ENCODE measurements at places on chromosomes 7 and 10.

DNA sequence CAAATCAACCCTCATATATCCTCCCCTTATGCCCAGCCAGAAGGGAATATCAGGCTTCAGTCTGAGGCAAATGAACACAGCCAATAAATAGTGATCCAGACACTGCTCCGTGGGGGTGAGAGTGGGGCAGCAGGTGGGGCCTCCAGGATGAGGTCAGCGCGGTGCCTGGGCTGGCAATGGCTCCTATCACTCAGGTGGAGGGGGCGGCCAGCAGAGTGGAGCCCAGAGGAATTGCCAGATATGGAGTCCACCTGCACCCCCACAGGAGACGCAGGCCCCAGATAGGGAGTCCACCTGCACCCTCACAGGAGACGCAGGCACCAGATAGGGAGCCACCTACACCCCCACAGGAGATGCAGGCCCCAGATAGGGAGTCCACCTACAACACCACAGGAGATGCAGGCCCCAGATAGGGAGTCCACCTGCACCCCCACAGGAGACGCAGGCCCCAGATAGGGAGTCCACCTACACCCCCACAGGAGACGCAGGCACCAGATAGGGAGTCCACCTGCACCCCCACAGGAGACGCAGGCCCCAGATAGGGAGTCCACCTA is 78.0 kb upstream of the PPP2R2D start:
- DNase-seq: no peak

DNA sequence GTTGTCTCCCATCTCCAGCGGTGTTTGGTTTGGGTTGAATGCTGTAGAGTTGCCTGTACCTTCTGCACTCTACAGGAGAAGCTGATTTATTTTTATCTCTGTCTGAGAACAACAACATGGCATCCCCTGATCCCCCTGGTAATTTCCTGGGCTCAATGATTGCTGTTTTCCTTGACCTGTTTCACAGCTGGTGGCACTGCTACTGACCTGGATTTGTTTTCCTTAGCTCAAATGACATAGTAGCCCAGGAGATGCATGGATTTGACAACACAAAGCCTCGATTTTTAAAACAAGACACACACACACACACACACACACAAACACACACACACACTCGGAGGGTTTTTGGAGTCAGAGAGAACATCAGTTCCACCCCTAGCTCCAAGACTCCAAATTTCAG is 301.6 kb downstream of the NRG3 start:
- DNase-seq: no peak

GRCh38 chr7:95794917-95795515 is 22.7 kb downstream of the DYNC1I1 start:
- DNase-seq: no peak

GRCh38 chr7:156156734-156157408 is 344.6 kb upstream of the SHH start:
- DNase-seq: peak; percentile 14

DNA sequence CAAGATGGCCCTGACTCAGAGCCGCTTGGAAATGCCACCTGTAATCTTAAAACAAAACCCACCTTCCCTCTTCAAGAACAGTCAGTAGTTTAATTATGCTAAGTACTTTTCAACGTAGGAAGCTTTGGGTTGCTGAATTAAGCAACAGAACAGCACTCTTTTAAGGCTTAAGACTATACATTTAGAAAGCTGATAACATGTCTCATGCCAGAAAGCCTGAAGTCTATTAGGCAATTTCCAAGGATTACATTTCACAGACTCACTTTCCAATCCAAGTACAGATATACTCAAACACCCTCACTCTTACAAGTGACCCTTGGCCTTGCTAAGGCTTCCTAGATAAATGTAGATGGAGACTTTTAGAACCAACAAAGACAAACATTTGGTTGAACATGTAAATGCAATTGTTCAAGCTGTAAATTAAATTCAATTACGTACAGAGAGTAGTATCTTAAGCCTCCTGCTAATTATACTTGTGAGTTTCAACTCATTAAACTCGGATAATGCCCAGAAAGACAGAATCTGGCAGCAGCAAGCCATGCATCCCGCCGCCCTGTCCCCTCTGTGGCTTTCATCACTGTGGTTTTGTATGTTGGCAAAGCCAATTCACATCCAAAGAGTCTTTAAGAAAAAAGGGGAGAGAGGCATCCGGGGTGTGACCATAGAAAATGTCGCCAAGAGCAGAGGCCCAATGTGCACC is 283.1 kb upstream of the NRP1 start:
- DNase-seq: no peak

GRCh38 chr7:77800158-77800557 is 1.6 kb downstream of the PHTF2 start:
- peak; percentile 73 for DNase-seq

All from astrocyte (in vitro differentiated cells and primary cell).